NCI-H460 (cell line): ENCODE measurements at places on chromosomes 1 and 21. TPM values are rescaled to one million over a fixed set of nuclear protein-coding genes. Genes with fewer than 3 reads are reported as not detected.

Gene REG4
- total RNA-seq, result not detected in 2 replicates

Gene PLPP3
- 11.1 and 11.4 TPM in 2 replicates for total RNA-seq

GRCh38 chr1:175343945-175344344 lies 151.4 kb upstream of the KIAA0040 start:
- no peak for DNase-seq

DNA sequence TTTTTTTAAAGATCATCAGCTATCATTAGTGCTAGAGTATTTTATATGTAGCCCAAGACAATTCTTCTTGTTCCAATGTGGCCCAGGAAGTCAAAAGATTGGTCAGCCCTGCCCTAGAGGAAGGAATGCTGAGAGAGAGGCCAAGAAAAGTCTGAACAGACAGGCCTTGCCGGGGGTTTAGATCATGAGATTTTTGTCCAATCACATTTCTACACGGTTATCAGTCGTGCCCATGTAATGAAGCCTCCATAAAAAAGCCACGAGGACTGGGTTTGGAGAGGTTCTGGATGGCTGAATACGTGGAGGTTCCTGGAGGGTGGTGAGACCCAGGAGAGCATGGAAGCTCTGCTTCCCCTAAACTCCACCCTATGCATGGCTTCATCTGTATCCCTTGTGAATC lies 24.3 kb upstream of the ENO1 start:
- DNase-seq, result no peak

- no peak for DNase-seq
Observed at GRCh38 chr1:33713058-33713877, 150.6 kb upstream of the HMGB4 start.

- no peak for DNase-seq
Observed at GRCh38 chr1:7228252-7228961, 443.2 kb downstream of the CAMTA1 start.

GRCh38 chr1:62905309-62905708 lies 121.4 kb downstream of the ATG4C start:
- no peak for DNase-seq

- no peak for DNase-seq
Observed at GRCh38 chr1:30262158-30262557, 461.2 kb downstream of the MATN1 start.
